MG63 (cell line): ENCODE measurements at places on chromosomes 7 and 10. TPM values are rescaled to one million over a fixed set of nuclear protein-coding genes. Genes with fewer than 3 reads are reported as not detected.

Gene COL28A1
- not detected in 2 replicates for total RNA-seq

Gene C10orf53
- not detected in 2 replicates for total RNA-seq

Gene CALCR
- not detected in 2 replicates for total RNA-seq

Gene CALHM3
- total RNA-seq, result not detected in 2 replicates

Gene GPR26
- total RNA-seq, result not detected in 2 replicates

Gene CNOT4
- total RNA-seq, result 0.59 and 1.7 TPM in 2 replicates

Gene COL17A1
- total RNA-seq, result 0.30 and 0.74 TPM in 2 replicates

Gene FAM180A
- 3.8 and 6.8 TPM in 2 replicates for total RNA-seq

Gene PPIA
- 6,024 and 6,806 TPM in 2 replicates for total RNA-seq

Gene ST8SIA6
- total RNA-seq, result not detected in 2 replicates

Gene GRID2IP
- total RNA-seq, result not detected in 2 replicates

Gene CDH23
- 0.07 TPM in 1 of 2 replicates, not detected in the other for total RNA-seq

Gene LIPF
- not detected in 2 replicates for total RNA-seq

Gene IDI2
- not detected in 2 replicates for total RNA-seq

Gene SLIT1
- total RNA-seq, result not detected in 2 replicates

Gene PRTFDC1
- total RNA-seq, result 0.20 and 0.49 TPM in 2 replicates

Gene AKR1C2
- total RNA-seq, result 0.94 and 2.5 TPM in 2 replicates
